ENCODE measurements at places on chromosomes 3 and 15.

DNA sequence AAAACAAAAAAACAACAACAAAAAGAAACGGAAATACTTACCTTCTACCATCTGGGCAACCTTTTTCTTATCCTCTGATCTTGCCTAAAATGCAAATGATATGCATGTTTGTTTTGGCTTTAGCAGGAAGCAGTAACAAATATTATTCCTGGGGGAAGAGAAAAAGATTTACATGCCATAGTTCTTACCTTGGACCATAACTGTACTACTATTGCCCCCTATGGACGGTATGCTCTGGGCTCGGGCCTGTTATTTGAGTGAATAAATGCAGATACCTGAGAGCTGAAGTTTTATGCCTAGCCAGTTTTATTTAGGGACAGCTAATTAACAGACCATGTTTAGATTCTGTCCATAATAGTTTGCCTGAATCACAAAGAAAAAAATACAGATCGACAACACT is 12.6 kb upstream of the STARD5 start:
- DNase-seq: peak; percentile 11

DNA sequence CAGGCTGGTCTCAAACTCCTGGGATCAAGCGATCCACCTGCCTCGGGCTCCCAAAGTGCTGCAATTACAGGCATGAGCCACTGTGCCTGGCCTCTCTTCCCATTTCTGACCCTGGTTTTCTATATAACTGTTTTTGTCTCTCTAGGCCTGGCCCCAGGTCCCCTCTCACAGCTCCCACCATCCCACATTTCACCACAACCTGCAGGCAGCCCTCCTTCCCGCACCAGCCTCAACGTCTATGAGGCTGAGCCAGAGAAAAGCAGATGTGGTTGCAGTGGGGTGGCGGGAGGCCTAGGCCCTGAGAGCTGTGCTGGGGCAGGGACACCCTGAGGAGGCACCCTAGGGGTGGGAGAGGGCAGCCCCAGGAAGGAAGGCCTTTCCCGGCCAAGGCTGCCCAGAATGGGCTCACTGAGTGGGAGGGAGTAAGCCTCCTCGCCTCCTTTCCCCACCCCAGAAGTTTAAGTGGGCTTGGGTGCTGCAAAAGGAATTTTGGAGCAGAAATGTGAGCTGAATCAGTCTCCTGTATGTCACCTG is 99.7 kb downstream of the LSM3 start:
- no peak for DNase-seq

- peak; percentile 89 for DNase-seq
Observed at GRCh38 chr15:71114887-71115566, at the start of gene THSD4. Gene THSD4 (plus strand): TSS chr15:71115471.

GRCh38 chr15:88635318-88635717 is 3.5 kb upstream of the ISG20 start:
- DNase-seq: no peak

GRCh38 chr3:142641504-142641903 is 45.3 kb downstream of the PLS1 start:
- no peak for DNase-seq
